ENCODE measurements at places on chromosomes 11 and 22.

GRCh38 chr11:7775689-7776088 is 21.1 kb downstream of the OR5P2 start:
- no peak for DNase-seq

DNA sequence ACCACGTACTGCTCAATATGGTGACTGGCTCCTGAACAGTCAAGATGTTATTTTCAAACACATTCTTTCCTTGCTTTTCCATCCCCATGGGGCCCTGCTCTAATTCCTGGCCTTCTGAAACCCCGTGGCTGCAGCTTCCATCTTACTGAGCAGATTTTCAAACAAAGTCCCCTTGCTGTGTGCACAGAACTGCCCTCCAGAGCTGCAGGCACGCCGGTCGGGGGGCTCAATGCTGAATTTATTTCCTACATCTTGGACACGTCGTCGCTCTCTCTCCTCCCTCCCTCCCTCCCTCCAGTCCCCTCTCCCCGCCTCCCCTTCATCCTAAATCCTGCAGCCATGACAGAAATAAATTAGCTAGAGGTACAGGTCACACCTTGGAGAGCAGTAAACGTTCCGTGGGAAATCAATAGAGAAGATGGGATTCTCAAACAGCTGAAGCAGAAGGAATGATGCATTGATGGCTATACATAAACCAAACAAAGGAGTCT is 243.1 kb upstream of the BLID start:
- no peak for DNase-seq

- DNase-seq, result no peak
Measured at GRCh38 chr22:44184006-44184405, 3.3 kb downstream of the PARVG start.

DNA sequence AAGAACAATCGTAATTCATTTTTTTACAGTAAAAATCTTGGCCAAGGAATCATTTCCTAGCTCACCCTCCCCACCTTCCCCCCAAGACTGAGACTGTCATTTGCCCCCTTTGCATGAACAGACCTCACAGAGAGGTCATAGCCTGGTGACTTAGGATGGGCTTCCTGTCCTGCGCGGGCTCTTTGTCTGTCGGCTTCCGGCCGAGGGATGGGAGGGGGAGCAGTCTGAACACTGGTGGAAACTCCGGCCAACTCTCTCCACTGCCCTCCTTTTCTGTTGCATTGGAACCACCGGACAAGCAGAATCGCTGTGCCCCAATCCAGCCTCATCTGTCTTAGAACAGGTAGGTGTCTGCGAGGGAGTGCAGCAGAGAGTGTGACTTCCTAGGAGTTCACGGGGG is 41.7 kb downstream of the TEAD1 start:
- no peak for DNase-seq

DNA sequence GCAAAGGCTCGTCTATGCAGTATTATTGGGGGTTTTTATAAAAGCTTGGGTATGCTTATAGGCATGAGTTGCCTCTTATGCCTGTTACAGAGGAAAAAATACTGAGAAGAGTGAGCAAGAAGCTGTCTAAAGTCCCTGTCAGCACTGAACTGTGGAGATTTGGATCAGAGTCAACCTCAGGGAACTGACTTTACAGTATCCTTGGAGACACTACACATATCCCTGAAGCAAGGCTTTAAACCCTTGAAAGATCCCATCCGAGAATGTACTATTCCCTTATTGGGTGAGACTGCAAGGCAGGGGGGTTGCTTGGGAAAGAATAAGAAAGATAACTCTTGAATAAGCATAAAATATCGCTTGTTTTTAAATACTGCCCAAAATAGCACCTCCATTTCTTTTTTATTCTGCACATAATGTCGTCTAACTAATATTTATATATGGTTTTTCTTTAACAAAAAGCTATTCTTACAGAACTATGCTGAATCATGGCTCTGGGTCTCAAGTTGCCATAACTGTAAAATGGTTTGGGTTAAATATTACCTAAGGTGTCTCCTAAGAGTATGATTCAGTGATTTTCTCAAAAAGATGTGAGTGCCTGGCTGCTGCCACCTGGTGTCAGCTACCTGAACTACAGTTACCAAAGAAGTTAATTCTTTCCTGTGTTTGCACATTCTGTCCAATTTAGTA is 1062.8 kb downstream of the DLG2 start:
- DNase-seq, result no peak

- DNase-seq, result peak; percentile 78
Measured at GRCh38 chr11:67071420-67072284, 15.0 kb downstream of the RHOD start.

DNA sequence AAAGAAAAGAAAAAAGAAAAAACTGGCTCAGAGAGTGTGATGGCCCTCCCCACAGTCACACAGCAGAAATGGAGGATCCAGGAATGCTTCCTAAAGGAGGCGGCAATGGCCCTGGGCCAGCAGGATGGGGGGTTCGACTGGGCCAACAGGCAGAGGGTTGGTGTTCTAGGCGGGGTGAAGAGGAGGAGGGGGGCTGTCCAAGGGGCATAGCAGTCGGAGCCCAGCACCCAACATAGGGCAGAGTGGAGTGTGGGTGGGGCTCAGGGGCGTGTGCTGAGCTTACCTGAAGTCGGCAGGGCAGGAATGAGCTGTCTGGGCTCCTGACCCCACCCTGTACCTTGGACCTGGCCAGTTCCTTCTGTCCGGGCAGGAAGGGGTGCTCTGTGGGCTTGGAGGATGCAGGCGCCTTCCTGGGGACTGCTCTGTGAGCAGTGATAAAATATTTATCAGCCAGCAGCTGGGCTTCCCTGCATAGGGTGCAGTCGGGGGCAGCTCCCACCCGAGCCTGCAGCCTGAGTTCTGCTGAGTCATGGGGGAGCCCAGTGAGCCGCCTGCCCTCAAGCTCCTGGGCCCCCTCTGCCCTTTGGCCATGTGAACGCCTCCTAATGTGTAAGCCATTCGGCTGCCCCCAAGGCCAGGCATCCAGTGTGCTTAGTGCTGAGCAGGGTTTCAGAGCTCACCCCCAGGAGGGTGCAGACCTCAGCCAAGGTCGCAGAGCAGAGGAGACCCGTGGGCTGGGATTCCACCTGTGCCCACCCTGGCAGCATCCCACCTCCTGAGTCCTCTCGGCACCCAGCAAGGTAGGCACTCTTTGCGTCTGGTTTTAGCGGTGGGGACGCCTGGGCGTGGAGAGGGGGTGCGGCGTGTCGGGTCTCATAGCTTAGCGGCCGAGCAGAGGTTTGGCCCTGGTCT is 25.3 kb upstream of the PRR5 start:
- DNase-seq, result no peak

DNA sequence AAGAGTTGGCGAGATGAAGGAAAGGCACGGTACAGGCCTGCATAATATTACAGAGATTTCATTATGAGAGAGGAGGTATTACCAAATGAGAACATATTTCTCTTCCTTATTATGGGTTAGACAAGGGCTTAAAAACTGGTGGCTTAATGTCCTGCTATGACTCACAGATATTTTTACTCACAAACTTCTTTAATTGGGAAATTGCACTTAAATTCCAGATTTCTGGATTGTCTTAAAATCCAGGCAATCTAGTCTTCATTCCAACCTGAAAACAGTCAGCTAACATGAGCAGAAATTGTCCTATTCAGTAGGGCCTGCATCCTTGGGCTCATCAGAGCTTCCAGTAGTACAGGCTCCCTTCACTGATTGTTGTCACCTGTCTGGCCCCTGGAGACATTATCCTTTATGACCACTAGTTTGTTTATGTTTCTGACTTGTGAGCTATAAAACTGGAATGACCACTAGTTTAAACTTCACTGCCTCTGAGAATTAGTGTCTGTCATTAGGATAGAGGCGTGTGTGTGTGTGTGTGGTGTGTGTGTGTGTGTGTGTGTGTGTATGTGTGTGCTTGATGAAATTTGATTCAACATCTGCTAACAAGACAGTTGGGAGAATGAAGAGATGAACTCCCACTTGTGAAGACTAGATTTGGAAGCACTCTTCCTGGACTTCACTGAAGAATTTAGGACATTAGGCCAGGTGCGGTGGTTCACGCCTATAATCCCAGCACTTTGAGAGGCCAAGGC is 25.1 kb downstream of the DBX1 start:
- DNase-seq, result no peak

DNA sequence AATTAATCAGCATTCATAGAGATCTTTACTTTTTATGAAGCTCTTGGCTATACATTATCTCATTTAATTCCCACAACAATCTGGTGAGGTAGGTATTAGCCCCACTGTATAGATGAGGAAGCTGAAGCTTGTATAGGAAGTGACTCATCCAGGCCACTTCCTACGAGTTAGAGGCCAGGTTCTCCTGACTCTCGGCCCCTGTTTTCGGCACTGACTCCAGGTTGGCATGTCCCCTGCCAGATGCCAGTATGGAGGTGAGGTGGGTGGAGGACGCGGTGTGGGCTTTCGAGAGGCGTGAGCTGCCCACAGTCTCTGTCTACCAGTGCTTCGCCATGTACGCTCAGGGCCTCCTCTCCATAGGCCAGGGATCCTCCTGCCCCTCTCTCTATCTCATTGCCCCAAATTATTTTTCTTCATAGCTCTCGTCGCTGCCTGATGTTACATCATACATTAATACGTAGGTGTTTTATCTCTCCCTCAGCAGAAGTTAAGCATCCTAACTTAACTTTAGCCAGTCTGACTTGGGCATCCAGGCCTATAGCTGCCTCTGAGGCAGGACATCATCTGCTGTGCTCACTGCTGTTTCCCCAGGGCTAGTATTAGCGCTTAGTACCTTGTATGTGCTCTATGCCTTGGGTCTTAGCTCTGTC is 9.0 kb downstream of the DGAT2 start:
- no peak for DNase-seq

- DNase-seq, result peak; percentile 74
Measured at GRCh38 chr11:111531687-111532364, 8.7 kb upstream of the LAYN start.

DNA sequence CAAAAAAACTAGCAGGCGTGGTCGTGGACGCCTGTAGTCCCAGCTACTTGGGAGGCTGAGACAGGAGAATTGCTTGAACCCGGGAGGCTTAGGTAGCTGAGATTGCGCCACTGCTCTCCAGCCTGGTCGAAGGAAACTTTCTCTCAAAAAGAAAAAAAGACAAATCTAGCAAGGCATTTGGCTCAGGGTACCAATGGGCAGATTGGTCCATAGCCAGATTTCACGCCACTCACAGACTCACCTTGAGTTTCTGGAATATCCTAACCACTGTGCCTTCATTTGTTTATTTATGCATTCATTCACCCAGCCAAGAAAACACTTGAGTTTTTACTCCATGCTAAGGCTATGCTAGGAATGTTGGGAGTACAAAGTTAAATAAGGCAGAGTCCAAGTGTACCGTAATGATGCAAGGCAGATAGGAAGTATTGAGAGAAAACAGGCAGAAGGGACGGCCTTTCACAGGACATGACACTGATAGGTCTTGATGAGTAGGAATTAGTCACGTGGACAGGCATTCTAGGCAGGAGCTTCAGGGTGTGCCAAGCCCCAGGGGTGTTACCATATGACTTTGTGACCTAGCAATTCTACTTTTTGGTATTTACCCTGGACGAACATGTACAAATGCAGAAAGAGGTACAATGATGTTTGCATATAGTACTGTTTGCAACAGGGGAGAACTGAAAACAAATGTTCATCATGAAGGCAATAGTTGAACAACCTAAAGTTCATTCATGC is 3.0 kb upstream of the PACSIN3 start:
- DNase-seq, result no peak

GRCh38 chr11:27471589-27472397 is 797 bp downstream of the LGR4 start:
- DNase-seq, result no peak

GRCh38 chr11:114915871-114916805 is 237.8 kb downstream of the NXPE2 start:
- no peak for DNase-seq

DNA sequence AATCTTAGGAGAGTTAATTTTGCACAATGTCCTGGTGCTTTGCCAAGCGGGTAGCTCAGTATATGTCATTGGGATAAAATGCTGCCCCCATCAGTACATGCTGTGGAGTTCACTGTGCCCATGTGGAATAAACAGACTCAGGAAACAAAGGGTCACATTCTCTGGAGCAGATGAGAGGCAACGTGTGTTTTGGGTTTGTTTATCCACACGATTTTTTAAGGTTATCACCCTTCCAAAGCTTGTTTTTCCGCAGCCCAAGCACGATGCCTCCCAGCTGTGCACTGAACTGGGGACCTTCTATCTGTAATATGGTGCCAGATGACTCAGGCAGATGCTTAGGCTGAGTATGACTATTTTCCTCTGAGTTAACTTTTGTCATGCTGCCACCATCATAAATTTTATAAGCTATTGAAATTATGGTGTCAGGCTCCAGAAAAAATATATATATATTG is 6.5 kb downstream of the OR4D6 start:
- DNase-seq, result no peak

- DNase-seq, result no peak
Measured at GRCh38 chr11:10955616-10956015, 97.8 kb upstream of the ZBED5 start.

- DNase-seq, result no peak
Measured at GRCh38 chr11:13036235-13036634, 27.1 kb downstream of the RASSF10 start.

DNA sequence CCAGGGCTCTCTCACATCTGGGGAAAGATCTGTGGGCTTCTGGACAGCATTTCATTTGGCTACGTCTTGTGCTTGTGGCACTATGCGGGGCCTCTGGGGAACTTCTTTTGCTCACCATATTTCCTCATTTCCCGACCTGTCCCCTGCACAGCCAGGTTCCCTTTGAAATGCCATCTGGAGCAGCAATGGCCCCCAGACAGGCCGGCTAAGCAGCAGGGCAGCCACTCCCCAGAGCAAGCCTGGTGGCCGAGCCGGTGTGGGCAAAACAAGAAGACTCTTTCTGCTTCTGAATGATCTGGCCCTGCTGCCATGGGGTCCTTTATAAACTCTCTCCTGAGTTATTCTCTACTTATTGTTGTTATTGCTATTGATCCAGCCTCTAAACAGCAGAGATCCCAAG is 190.7 kb upstream of the NECTIN1 start:
- DNase-seq, result no peak

DNA sequence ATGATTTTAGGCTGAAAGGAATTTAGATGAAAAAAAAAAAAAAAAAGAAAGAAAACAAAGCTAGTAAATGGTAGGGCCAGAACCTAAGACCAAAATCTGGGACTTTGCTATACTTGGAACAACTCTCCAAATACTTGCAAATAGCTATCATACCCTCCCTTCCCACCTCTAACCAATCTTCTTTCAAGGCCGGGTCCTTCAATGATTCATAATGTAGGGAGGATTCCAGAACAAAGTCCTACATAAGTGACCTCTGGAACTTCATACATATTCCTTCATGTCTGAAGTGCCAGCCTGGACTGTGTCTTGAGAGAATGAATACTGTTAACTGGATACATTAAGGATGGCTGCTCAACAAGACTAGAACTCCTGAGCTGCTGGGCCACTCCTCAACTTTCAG is 9.9 kb downstream of the STK33 start:
- no peak for DNase-seq
